ENCODE measurements at places on chromosomes 12 and 14. TPM values are rescaled to one million over a fixed set of nuclear protein-coding genes. Genes with fewer than 3 reads are reported as not detected.

Gene RHEBL1
- total RNA-seq = 0.49 TPM

Gene CPNE6
- total RNA-seq = 46.2 TPM

Gene OASL
- under 0.01 TPM for total RNA-seq

Gene CPNE8
- total RNA-seq = 36.1 TPM

Gene METAP2
- 48.9 TPM for total RNA-seq

Gene IL31
- not detected for total RNA-seq

Gene RAB21
- total RNA-seq = 13.3 TPM

Gene CELA1
- not detected for total RNA-seq

Gene TBC1D30
- total RNA-seq = 60.7 TPM

Gene POLE2
- total RNA-seq = 5.2 TPM

Gene HOXC11
- not detected for total RNA-seq

Gene POTEM
- not detected for total RNA-seq

Gene CDKN1B
- total RNA-seq = 107 TPM

Gene OR9K2
- not detected for total RNA-seq

Gene RTRAF
- total RNA-seq = 23.1 TPM

Gene EPYC
- total RNA-seq = not detected

Gene KRT6C
- not detected for total RNA-seq

Gene GNG2
- total RNA-seq = 286 TPM

Gene IL22
- not detected for total RNA-seq

Gene RNU4-1
- under 0.01 TPM for total RNA-seq

Gene ZNF385A
- 2.0 TPM for total RNA-seq

Gene GPD1
- 15.2 TPM for total RNA-seq

Gene RIC8B
- 23.4 TPM for total RNA-seq

Gene LIN7A
- 28.5 TPM for total RNA-seq

Gene NAP1L1
- total RNA-seq = 184 TPM

Data from temporal lobe (tissue), 4 donors.